ENCODE measurements at places on chromosomes 2 and 18.

GRCh38 chr2:235206399-235206798 lies 254.6 kb downstream of the SH3BP4 start:
- no peak overlapping the region for H3K4me3 ChIP-seq
- H3K4me1 ChIP-seq, result peaks cover 6% of the 10 kb centered on the region
- no peak overlapping the region for H3K27ac ChIP-seq
- no peaks in the 10 kb centered on the region for H3K36me3 ChIP-seq

- no peak overlapping the region for H3K4me3 ChIP-seq
- DNase-seq, result no peak
- no peaks in the 10 kb centered on the region for H3K27me3 ChIP-seq
- H3K36me3 ChIP-seq, result no peaks in the 10 kb centered on the region
- no peaks in the 10 kb centered on the region for H3K4me1 ChIP-seq
Measured at GRCh38 chr2:71851094-71851750, 296.4 kb downstream of the CYP26B1 start.

DNA sequence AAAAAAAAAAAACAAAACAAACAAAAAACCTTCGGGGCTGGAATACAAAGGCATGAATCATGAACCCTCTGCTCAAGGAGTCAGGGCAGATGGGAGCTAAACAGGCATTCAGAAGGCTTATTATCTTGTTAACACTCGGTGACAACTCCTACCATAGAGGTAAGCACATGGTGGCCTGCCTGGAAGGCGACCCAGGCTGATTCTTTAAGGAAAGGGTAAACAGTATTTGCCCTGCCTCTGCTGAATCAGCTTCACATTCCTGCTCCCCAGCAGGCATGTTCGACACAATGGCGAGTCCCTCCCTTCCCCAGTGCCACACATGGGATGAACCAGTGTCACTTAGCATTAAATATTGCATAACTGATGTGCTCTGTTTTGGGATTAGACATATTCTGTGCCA lies 191.9 kb downstream of the ARL4C start:
- DNase-seq, result peak; percentile 61
- no peak overlapping the region for H3K4me3 ChIP-seq
- H3K36me3 ChIP-seq, result no peaks in the 10 kb centered on the region
- H3K4me1 ChIP-seq, result peaks cover 5% of the 10 kb centered on the region
- H3K27ac ChIP-seq, result no peak overlapping the region

DNA sequence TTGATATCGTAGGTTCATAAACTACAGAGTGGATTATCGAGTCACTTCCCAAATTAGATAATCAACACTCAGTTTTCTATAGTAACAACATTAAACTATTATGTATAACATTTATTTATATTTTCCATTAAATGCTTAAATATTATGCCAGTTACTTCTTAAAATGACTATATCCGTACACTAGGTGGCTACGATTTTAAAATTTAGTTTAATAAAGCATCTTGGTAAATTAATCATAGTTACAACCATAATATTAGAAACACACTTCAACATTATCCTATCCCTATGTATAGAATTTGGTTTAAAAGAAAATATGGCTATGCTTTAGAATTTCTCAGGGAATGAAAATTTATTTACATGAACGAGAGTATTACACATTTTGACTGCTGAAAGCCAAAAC lies 80.3 kb downstream of the SLC25A12 start:
- H3K4me1 ChIP-seq, result no peaks in the 10 kb centered on the region

- H3K4me1 ChIP-seq, result no peaks in the 10 kb centered on the region
- H3K27ac ChIP-seq, result no peak overlapping the region
- H3K4me3 ChIP-seq, result no peak overlapping the region
- H3K27me3 ChIP-seq, result no peaks in the 10 kb centered on the region
- H3K36me3 ChIP-seq, result no peaks in the 10 kb centered on the region
Measured at GRCh38 chr2:57569396-57569795, 477.2 kb upstream of the VRK2 start.

DNA sequence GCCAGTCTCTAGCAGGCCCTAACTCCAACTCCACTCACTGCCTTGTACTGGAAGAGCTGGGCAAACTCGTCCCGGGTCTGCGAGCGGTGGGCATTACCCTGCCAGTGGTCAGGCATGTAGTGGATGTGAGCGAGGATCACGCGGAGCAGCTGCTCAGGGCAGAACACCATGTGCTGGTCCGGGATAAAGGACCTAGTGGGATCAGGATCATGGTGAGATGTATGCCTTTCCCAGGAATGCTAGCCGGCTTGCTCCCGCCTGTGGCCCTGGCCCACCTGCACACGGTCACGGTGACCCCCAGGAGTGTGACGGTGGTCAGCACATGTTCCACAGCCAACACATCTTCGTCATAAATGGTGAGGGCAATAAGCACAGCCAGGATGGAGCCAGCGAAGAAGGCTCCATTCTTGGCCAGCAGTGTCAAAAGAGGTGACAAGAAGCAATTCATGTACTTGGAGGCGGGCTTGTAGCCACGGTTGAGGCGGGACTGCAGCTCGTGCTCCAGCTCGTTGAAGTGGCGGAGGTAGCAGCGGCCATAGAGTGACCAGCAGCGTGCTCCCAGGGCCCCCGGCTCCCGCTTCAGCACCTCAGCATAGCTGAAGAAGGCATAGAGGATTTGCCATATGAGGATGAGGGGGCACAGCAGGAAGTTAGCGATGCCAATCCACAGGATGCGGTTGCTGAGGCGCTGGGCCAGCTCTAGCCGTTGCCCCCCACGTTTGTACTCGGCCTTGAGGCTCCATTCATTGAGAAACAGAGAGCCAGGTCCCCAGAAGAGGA lies 5.3 kb upstream of the ABCB6 start:
- H3K36me3 ChIP-seq, result peaks cover 5% of the 10 kb centered on the region
- H3K4me1 ChIP-seq, result peaks cover 11% of the 10 kb centered on the region
- no peak overlapping the region for H3K27ac ChIP-seq
- no peaks in the 10 kb centered on the region for H3K27me3 ChIP-seq
- no peak overlapping the region for H3K4me3 ChIP-seq

Data from GM23338 (cell line).